ENCODE measurements at places on chromosomes 4 and X.

GRCh38 chr4:188246488-188246887 lies 107.2 kb downstream of the TRIML1 start:
- DNase-seq, result no peak

DNA sequence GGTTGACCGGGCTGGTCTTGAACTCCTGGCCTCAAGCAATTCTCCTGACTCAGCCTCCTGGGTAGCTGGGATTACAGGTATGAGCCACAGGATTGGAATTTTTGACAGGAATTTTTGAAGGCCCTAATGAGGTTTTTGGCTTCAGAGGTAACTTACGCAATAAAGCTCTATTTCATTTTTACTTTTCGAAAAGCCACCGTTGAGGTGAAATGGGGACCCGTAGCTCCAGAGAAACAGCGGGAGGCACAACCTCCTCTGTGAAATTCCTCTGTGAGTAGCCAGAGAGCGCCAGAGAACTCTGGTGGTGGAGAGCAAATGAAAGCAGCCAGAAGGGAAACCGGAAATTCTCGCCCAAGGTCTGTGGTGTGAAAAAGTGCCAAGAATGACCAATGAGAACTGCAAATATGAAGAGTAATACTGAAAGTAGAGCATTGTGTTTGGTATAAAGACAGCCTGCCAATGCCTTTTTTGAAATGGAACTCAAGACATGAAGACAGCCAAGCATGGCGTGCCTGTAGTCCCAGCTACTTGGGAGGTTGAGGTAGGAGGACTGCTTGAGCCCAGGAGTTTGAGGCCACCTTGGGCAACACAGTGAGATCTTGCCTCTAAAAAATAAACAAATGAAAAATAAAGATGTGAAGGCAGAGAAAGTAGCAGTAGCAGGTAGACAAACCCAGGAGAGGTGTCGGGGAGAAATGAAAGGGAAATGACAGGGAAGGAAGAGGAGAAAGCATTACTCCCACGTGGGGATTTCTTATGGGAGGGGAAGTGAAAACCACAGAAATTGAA lies 33.0 kb upstream of the TMEM131L start:
- DNase-seq, result peak; percentile 62

DNA sequence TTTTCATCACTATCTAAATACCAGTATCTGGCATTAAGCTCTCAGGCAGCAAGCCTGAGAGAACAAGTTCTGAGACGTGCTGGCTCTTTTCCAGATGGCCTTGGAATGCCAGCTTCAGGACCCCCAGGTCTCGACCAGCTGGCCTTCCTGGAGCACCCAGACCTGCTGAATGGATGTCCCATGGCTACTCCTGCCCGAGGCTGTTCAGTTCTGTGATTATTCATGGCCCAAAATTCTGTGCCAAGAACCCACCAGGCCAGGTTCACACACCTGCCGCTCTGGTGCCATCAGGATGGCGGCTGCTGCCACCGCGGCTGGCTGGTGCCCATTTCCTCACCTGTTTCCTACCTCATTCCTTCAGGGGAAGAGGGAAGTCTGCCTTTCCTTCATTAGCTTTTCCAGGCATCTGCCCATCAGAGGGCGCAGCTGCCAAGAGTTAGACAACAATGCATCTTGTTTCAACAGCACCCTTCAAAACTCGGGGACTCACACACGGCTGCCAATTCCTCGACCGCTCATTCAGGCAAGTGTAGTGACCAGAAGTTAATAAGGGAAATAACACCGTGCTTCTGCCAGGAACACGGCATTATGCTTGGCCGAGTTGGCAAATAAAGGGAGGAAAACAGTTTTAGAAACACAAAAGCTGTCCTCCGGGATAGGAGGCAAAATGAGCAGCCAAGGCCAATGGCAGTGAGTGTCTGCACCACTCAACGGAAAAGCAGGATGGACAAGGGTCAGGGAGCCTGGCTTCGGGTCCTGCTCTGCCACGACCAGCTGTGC lies 173.8 kb downstream of the NSUN7 start:
- no peak for DNase-seq

- DNase-seq, result no peak
These were observed 67.0 kb downstream of the HTRA3 start for GRCh38 chr4:8336412-8337075.

- no peak for DNase-seq
These were observed 102.7 kb downstream of the HS3ST1 start for GRCh38 chr4:11326021-11326420.

DNA sequence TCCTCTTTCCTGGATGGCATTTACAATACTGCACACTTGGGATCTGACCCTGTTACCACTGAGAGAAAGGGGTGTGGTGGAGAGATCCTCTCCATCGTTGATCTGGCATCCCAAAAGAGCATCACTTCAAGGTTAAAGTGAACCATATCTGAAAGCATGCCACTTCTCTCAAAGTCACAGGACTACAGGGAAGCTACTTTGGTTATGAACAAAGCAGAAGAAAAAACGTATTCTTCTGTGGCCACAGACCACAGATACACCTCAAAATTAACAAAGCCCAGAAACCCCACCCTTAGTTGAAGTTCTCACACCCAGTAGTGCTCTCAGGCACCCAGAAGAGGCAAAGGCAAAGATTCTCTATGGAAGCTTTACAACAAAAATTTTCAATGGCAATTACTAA lies 108.3 kb downstream of the JADE1 start:
- DNase-seq, result no peak
